ENCODE measurements at places on chromosomes 11 and 22.

- no peak for DNase-seq
Measured at GRCh38 chr22:35560824-35561223, 20.2 kb downstream of the RASD2 start.

DNA sequence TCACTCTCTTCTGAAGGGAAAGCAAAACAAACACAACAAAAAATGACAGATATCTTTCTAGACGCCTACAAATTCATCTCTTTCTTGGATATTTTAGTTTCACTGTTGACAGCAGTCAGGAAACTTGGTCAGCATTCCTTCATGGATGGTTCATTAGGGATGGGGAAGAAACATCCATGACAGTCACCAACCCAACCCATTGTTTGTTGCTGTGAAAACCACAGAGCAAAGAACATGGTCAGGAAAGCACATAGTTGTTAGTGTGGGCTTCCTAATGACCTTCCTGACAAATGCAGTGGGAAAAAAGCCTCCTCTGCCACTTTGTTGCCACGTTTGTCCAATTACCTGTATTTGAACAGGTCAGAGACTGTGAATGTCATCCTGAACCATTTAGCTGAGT is 139.8 kb upstream of the SNX19 start:
- DNase-seq = no peak

DNA sequence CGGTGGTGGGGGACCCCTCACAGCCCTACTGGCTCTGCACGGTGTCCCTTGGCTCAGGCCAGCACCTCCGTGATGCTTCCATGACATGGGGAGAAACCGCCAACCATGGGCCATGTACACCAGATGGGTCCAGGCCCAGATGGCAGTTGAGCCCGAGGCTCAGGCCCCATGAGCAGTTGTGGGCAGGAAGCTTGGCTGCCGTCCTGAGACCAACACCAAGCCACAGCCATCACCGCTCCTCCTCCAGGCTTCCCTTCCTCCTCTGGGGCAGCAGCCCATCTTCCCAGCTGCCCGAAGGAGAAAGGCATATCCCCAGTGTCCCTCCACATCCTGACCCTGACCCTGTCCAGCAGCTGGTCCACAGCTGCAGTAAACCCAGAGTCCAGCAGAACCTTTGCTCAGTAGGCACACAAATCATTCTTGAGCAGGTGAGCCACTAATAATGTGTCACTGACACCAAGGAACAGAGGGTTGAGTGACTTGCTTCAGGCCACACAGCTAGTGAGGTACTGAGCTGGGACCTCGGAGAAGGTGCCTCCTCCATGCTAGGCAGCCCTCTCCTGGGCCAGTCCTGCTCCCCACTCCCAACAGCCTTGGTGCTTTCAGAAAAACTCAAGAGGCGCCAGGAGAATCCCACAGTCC is 204.9 kb downstream of the CTTN start:
- DNase-seq = no peak

GRCh38 chr22:20574920-20575353 is 67.5 kb downstream of the MED15 start:
- DNase-seq = no peak

GRCh38 chr11:117921893-117922292 is 7.3 kb downstream of the TMPRSS13 start:
- no peak for DNase-seq

- DNase-seq = no peak
Measured at GRCh38 chr11:113572136-113572735, 97.0 kb upstream of the DRD2 start.

DNA sequence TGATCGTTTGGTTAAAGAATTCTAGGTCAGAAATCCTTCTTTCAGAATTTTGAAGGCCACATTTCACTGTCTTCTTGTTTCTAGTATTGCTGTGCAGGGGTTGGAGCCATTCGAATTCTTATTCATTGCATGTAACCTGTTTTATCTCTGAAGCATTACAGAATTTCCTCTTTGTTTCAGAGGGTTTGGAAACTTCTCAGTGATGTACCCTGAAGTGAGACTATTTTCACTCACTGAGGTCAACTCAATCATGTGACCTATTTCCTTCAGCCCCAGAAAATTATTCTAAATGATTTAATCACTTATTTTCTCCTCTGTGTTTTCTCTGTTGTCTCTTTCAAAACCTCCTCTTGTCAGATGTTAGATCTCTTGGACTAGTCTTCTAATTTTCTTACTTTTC is 147.8 kb downstream of the ENTHD1 start:
- DNase-seq = no peak

DNA sequence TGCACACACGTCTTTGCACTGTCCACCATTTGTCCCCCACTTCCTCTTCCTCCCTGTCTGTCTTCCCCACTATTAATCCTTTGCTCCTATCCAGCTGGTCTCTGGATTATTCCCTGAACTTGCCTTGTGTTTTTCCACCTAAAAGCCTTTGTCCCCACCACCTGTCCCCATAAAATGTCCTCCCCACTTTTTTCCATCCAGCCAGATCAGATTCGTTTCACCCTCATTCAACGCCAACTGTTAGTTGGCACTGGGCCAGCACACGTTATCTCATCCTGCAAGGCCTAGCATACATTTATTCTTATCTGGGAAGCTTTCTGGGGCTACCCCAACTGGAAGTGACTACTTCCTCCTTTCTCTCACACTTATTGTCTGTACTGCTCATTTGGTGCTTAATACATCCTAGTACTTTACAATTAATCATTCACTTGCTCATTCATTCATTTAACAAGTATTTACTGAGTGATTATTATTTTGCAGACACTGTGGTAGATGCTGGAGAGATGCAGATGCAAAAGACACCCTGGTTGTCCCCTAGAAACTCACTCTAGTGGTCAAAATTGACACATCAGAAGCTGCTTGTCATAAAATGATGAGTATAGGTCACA is 96.2 kb downstream of the RASSF10 start:
- DNase-seq = no peak

GRCh38 chr11:12112750-12113149 is 2.4 kb downstream of the MICAL2 start:
- no peak for DNase-seq

DNA sequence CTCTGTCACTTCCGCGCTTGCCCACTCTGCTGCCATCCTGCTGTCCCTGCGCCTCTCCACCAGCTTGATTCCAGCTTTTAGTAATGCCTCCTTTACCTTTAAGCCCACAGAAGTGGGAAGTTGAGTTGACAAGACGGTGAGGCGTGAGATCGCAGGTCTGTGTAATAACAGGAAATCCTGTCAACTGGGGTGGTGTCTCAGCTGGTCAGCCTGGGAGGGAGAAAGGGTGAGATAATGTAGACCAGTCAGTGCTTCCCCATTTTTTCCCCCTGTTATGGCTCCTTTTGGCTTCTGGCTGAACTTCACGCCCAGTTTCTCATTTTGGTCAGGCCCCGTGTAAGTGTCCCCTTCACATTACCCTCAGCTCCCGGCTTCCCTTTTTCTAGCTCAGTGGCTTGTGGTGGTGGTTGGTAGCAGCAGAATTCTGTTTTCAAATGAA is 98.9 kb downstream of the TRAF6 start:
- peak; percentile 44 for DNase-seq

GRCh38 chr22:49951000-49951677 is 9.4 kb upstream of the PIM3 start:
- no peak for DNase-seq

DNA sequence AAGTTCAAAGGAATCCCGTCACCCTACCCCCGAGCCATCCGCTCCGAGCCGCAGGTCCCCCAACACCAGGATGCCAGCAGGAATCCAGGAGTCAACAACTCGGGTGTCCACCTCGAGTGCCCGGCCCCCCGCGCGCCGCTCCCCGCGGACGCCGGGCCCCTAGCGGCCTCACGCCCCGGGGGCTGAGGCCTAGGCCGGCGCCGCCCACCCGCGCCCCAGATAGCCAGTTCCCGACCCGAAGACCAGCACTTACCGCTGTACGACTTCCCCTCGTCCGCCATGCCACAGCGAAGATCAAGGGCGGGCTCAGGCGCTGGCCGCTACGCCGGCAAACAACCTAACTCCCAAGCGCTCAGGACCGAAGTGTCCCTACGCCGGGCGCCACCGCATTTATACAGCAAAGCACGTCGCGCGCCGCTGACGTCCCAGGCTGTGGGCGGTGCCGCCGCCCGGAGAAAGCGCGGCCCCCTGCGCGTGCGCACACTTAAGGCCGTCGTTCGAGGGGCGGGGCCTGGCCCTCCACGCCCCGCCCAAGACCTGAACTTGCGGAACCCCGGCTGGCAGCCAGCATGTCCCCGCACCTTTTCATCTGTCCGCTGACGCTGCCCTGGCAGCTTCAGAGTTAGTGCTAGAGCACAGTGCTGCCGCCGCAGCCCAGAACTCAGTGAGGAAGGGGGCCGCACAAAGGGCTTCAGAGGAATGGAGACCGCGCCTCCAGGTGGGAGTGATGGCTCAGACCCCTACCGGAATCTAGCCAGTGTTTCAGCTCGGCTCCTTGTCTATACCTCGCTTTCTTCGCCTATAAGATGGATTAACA is at the start of gene NXF1:
NXF1 (minus strand) TSS at position 365 of the 817 bp plus-strand sequence; CDS start at position 281, 84 bp downstream.
- peak; percentile 97 for DNase-seq

DNA sequence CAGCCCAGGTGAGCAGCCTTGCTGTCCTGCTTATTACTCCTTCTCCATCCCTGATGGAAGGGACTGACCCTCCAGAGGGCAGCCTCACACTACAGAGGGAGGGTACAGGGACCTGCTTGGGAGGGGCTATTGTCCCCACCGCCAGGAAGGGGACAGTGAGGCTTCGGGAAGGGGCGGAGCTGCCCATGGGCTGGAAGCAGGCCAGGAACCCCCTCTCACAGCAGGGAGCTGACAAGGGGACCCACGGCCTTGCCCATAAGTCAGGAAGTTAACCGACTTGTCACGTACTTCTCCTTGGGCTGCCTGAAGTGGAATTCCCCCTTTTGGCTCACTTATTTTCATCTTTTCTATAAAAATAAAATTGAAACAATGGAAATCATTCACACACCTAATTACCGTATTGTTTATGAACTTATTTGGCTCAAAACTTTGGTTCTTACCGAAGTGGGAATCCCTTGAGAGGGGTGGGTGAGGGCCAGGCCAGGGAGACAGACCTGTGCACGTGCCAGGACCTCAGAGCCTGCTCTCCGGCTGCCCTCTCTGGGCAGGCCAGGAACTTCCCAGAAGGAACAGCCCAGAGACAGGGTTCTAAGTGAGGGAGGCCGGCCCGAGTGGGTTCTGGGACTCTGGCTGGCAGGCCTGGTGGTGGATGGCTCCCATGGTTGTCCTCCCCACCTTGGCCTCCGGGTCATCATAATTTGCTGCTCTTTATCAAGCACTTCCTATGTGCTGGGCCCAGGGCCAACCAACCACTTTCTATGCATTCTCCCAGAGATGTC is 5.8 kb downstream of the MGAT3 start:
- DNase-seq = no peak

DNA sequence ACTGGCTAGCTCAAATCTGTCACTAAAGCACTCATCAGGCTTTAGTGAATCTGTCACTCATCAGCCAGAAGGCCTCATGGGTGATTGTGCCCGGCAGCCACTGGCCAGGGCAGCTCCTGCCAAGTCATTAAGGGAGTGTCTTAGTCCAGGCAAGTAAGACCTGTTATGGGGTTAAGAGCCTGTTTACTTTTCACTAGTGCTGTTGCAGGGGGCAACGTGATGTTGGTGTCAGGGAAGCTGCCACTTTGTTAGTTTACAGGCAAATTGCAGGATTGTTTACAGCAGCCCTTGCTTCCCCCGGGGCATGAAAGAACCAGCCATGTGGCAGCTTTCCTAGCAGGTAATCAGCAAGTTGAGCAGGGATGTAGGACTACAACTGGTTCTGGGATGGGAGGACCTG is 155.6 kb upstream of the NCAM1 start:
- DNase-seq = no peak

DNA sequence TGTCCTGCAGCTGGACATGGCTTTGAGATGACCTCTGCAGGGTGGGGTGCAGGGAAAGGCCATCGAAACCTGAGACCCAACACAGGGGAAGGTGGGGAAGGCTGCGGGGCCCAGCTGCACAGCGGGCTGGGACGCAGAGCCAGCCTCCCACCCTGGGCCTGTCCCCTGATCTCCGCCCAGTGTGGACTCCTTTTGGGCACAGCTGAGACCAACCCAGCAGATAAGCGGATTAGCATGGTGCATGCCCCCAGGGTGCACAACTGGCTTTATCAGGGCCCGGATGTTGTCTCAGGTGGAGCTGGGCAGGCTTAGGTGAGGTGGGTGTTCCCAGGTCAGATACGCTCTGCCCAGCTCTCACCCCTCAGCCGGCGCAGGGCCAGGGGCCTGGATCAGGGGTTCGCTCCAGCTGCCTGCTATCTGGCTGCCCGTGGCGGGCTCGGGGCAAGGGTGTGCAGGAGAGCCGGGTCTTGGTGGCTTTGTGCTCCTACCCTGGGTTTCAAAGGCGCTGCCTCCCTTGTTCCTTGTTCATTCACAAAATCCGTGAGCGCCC is 28.1 kb upstream of the MUC5AC start:
- DNase-seq = no peak

GRCh38 chr11:6631361-6631890 is 12.2 kb upstream of the TPP1 start:
- no peak for DNase-seq

GRCh38 chr11:119065369-119065768 is 2.2 kb upstream of the VPS11 start:
- DNase-seq = peak; percentile 67

GRCh38 chr22:27175021-27175838 is 517.8 kb downstream of the MIAT start:
- DNase-seq = no peak

DNA sequence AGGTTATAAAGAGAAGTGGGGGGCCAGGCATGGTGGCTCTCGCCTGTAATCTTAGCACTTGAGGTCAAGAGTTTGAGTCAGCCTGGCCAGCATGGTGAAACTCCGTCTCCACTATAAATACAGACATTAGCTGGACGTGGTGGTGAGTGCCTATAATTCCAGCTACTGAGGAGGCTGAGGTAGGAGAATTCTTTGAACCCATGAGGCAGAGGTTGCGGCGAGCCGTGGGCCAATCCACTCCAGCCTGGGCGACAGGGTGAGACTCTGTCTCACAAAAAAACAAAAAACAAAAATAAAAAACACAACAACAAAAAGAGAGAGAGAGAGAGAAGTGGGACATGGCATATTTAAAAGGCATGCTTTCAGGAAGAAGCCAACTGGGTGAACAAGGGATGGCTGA is 80.1 kb upstream of the CARD18 start:
- no peak for DNase-seq

DNA sequence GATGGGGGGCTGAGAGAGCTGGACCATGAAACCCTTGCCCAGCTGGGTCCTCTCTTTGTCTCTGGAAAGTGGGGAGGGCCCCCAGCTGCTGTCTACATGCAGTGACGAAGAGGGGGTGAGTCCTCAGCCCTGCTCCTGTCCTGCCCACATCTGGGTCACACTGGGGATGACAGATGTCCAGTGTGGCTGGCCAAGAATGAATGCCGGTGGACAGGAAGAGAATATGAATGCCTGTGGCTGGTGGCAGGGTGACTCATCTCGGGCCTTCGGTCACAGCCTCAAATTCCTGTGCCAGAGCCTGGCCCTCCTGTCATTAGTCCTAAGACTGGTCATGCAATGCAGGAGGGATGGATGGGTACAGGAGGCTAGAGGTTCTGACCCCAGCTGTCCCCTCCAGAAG is 2.2 kb upstream of the PNPLA3 start:
- no peak for DNase-seq

- no peak for DNase-seq
Measured at GRCh38 chr11:60282286-60282685, 1.8 kb downstream of the MS4A4A start.

Measured in CD4-positive, alpha-beta T cell treated with Interleukin-12 subunit alpha and Interleukin-12 subunit beta, for 1 hour (primary cell).